Fibroblast of skin of abdomen (primary cell): ENCODE measurements at places on chromosomes 13 and 19.

DNA sequence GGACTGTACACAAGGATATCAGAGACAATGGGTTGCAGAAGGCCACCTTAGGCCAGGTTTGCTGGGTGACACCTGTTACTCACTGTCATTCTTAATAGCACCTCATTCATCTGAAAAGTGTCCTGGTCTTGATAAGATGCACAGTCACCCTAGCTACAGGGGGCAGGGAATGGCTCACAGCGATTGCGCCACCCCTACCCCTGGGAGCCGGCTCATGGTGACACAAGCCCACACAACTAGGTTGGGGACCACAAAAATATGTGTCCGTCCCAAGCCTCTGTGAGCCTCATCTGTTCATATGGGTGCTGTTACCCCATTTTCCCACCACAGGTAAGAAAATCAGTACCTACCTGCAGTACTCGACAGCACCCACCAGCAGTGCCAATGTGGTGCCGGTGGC, 23.4 kb downstream of the MED26 start:
- DNase-seq = no peak

GRCh38 chr13:56720841-56721240, 419.9 kb upstream of the PRR20A start:
- no peak for DNase-seq

DNA sequence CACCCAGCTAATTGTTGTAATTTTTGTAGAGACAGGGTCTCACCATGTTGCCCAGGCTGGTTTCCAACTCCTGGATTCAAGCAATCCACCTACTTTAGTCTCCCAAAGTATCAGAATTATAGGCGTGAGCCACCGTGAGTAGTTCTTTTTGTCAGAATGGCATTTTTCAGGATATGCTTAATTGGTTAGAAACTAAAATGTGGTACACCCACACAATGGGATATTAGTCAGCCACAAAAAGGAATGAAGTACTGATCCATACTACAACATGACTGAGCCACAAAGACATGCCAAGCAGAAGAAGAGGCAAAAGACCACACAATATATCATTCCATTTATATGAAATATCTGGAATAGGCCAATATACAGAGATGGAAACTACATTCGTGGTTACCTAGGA, 41.7 kb upstream of the MAP3K10 start:
- no peak for DNase-seq

- peak; percentile 55 for DNase-seq
These were observed 249.1 kb downstream of the GPC5 start for GRCh38 chr13:91647361-91647990.

- no peak for DNase-seq
These were observed 796.8 kb upstream of the KLHL1 start for GRCh38 chr13:70905035-70905434.

DNA sequence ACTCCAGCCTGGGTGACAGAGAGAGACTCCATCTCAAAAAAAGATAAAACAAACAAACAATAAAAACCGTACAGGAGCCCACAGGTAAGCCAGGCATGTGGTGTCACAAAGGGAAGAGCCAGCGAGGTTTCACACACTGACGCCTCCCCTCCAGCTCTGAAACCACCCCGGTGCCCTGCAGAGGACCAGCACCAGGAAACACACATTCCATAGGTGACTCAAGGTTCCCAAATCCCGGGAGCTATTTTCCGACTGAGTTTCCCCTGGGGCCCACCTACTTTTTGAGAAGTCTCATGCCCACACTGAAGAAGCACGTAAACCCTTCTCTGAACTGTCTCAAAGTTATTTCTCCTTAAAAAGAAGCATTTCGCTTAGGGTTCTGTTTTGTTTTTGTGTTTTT, 40.3 kb downstream of the RHPN2 start:
- DNase-seq = no peak

DNA sequence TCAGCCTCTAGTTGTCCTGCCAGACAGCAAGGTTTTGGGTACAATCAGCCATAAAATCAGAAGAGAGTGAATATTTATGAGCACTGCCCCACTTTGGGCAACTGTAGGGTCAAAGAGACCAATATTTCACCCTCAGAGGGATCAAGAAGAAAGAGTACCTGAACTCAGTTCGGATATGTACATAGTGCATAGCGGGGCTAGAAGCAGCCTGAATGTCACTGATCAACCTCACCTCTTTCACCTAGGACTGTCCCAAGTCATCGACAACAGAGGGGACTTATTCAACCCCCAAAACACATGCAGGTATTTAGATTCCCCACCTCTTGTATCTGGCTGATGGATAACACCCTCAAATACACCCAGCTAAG, 446.9 kb downstream of the COG6 start:
- DNase-seq = no peak

GRCh38 chr19:40745402-40745780, 4.9 kb downstream of the ACTMAP start:
- DNase-seq = peak; percentile 65

GRCh38 chr19:46410205-46411087, 2.9 kb downstream of the CCDC8 start:
- no peak for DNase-seq

DNA sequence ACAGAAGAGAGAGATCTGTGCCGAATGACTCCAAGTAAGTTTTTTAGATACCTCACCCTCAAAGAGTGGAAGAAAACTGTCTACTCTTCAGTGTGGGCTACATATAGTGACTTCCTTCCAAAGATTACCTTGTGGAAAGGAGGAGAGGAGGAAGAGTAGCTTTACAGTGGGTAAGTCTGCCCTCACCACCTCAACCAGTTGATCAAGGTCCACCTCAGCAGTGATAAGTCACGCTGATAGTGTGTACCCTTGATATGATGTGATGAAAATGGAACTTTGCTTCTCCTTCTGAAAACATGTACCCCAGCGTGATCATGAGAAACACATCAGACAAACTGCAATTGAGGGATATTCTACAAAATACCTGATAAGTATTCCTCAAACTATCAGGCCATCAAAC, 20.6 kb downstream of the KLF5 start:
- DNase-seq = no peak

DNA sequence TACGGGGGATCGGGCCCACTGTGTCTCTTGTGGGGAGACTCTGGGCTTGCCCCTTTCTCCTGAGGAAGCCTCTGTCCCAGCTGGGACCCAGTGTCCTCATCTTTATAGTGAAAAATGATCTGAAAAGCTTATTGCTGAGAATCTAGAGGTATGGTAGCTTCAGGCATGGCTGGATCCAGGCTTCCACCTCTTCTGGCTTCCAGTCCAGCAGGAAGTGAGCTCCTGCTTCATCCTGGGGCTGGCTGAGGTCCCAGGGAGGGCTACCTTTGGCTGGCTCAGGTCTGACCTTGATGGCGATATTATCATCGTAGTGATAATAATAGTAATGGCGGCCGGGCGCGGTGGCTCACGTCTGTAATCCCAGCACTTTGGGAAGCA, 3.0 kb downstream of the SLC5A5 start:
- DNase-seq = no peak
